ENCODE measurements at places on chromosomes 12 and 14.

DNA sequence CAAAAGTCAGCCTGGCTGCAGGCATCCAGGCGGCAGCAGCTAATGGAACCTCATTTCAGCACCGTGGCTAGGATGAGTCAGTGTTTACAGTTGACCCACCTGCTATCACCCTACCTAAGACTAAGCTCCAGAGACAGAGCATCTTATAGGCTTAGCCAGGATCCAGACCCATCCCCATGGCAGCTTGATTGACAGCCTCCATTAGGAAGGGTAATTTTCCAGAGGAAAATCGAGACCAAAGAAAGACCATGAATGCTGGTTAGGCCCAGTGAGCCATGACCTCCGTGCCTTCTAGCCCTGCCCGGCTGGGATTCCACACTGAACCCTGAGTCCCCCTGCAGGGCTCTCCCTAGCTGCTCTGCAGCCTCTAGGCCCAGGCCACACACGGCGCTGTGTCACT is 38.7 kb downstream of the TUNAR start:
- DNase-seq, result no peak

DNA sequence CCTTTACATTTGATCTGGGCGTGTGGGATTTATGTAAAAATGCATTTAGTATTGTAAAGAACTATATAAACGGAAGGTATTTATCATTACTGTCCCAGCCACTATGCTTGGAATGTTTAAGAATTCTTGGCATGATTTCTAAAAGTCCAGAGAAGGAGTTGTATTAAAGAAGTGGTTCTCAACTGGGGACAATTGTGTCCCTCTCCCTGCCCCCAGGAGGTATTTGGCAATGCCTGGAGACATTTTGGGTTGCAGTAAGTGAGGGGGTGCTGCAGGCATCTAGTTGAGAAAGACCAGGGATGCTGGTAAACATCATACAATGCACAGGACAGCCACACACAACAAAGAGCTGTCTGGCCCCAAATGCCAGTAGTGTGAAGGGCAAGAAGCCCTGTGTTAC is 7.2 kb downstream of the SLC38A1 start:
- no peak for DNase-seq

GRCh38 chr14:99632410-99633035 is 12.4 kb upstream of the HHIPL1 start:
- no peak for DNase-seq

DNA sequence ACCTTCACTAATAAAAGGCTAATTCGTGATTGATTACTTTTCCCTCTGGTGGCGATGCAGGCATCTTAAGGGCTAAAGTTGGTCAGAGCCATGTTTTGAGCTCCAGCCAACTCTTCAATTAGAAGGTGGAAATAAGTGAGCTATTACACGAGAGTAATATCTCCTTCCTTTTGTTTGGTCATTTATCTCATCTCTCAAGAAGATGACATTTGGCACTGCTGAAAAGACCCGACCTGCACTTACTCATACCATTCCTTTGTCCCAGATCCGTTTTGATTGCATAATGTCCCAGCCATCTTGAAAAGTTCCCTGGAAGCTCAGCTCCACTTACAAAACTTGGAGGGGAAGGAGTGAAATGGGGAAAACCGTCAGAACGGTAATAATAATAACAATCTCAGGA is 316.2 kb downstream of the VRK1 start:
- no peak for DNase-seq

DNA sequence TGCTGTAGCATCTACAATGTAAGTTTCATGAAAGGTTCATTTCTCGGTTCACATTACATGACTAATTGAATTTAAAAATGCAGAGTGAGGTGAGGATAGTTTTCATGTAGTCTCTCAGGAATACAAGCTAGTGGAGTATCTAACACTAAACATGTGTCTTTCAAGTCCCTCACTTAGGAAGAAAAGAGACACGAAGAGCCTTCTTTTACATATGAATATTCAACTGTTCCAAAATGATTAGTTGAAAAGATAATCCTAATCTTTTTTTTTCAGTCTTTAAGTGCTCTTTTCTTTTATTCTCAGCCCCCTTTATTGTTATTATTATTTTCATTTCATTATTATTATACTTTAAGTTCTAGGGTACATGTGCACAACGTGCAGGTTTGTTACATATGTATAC is 10.8 kb downstream of the PRR4 start:
- DNase-seq, result no peak

GRCh38 chr14:51094282-51094821 is 553 bp downstream of the TRIM9 start:
- no peak for DNase-seq

GRCh38 chr14:65359503-65359902 is 53.0 kb upstream of the FUT8 start:
- no peak for DNase-seq

- no peak for DNase-seq
Measured at GRCh38 chr12:2118061-2118460, 65.3 kb downstream of the CACNA1C start.

DNA sequence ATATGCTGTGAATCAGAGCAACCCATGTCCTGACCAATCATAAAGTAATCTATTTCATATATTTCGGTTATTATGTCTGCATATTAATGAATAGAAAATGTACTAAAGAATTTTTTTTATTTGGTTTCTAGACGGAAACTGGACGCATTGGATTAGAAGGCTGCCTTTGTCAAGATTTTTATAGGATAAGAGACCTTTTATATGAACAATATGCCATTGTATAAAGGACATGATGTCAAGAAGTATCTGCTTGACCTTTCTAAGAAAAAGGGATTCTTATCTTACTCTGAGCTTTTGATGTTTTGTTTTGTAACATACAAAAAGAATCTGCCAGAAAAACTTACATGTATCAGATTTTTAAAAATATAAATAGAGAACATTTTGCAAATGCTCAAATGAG is 39.8 kb downstream of the CPSF2 start:
- no peak for DNase-seq

- no peak for DNase-seq
Measured at GRCh38 chr12:124847113-124848074, 16.3 kb downstream of the SCARB1 start.

DNA sequence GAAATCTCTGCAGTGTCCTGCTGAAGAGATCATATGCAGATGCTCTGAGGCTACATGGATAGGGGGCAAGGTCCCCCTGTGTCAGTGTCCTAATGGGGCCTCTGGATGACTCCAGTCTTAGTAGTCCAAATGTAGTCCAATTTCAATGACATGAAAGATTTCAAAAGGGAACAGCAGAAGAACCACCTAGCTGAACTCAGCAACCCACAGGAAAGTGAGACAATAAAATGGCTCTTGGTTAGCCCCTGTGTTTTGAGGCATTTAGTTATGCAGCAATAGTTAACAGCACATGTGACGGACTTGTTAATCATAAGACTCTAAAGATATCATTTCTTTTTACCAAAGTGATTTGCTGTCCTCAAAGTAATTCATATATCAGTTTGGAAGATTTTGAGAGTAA is 22.7 kb downstream of the CCDC198 start:
- no peak for DNase-seq

DNA sequence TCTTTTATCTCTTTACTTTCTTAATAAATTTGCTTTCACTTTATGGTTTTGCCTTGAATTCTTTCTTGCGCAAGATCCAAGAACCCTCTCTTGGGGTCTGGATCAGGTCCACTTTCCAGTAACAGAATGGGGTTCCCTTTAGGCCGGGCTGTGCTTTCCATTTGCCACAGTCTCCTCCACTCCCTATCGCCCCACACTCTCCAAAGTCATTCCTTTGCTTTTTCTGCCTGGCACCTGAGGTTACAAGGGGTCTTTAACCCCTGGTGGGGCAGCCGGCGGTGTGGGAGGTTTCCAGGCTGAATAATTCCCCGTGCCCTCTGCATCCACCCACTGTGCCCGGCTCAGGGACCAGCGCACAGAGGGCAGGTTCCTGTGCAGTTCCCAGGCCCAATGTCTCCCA is 42.9 kb upstream of the LHX5 start:
- no peak for DNase-seq

DNA sequence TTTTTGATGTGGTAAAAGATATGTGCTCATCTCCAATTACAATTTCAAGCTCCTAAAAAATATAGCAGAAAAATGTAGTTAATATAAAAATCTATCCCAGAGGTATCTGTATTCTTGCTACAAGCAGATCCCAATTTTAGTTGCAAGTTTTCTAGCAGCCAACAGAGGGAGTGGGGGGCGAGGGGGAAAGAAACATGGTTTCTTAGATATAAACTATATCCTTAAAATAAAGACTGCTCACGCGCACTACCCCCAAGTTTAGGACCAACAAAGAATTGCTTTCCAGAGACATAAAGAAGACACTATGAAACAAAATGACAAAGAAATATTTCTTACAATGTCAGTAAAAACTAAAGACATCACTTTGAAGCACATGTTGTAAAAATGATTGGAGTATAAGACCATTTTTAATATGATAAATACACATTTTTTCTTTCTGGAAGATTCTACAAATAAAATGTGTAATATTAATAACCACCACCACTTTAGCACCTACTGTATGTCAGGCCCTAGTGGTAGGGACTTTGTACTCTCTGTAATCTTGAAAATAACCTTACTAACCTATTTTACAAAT is 5.4 kb downstream of the MAGOHB start:
- peak; percentile 13 for DNase-seq

- no peak for DNase-seq
Measured at GRCh38 chr14:90715993-90716392, 100.2 kb downstream of the TTC7B start.

DNA sequence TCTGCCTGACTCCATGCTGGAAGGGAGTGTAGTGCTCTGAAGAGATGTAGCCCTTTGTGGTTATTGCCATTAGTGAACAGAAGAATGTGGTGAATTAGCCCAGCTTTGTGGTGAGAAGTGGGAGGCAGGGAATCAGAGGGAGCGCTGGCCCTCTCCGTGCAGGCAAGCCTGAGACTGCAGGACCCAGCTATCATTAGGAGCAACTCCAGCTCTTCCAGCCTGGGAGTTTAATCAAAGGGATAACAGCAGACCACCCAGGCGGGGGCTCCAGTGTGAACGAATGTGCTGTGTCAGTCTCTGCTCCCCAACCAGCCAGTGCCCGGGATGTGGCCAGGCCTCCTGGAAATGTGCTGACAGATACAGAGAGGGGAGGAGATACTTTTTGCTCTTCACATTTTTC is 142.7 kb downstream of the TTLL5 start:
- DNase-seq, result no peak

DNA sequence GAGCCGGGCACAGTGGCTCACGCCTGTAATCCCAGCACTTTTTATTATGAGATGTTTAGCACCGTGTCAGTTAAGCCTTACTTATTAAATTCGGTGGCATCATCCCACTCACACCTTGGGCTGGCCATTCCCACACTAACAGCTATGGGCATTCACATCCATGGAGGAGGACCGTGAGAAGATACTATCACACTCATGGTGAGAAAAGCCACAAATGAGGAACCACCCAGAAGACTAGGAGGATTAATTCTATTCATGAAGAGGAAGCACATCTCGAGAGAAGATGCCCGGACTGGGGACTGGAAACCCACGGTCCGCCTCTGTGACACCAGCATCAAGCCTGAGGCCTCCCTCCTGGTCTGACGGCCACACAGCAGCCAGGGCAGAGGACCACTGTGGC is 4.9 kb downstream of the CDC42BPB start:
- DNase-seq, result no peak

DNA sequence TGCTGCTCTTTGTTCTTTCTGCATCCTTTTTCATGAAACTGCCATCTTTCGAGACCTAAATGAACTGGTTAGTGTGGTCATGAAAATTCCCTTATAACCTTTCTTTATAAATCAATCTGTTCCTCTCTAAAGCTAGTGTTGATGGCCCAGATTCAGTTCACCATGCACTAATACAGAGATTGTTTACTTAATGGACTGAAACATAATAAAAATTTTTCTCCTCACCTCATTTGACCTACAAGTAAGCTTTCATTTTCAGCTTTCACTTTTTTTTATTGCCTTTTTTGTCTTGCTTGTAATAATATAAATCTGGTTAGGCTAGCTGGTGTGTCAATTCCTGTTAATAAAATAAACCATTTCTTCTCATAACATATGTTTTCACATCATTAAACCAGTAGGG is 183.8 kb downstream of the CCDC59 start:
- DNase-seq, result no peak

- no peak for DNase-seq
Measured at GRCh38 chr14:55586411-55586810, 6.4 kb downstream of the KTN1 start.

- DNase-seq, result peak; percentile 77
Measured at GRCh38 chr12:104357421-104357952, 53.9 kb downstream of the EID3 start.

DNA sequence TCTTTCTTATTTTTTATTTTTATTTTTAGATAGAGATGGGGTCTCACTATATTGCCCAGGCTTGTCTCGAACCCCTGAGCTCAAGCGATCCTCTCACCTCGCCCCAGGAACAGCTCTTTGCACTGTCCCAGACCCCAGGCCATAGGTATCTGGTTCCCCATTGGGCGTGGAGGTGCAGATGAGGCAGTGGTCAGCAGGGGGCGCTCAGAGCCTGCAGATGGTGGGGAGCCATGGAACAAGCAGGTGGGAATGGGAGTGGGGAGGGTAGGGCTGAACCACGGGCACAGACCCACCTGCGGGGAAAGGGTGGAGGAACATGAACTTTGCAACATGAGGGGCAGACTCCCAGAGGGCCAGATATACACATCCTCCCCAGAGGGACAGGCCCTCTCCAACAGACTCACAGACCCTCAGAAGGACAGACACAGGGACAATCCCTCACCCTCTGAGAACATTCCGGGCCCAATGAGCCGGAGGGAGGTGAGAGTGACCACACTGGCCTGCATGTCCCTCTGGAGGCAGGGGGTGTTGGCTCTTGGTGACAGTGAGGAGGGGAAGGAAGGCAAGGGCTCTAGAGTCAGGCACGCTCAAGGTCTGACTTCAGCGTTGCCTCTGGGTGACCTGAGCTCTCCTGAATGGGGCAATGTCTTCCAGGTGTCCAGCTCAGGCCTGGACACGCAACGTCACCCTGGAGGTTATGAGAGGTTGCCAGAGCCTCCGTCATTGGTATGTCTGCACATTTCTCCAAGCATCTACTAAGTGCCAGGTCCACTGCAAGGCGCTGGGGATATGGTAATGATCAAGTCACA is 34.9 kb downstream of the KRT80 start:
- DNase-seq, result peak; percentile 34

DNA sequence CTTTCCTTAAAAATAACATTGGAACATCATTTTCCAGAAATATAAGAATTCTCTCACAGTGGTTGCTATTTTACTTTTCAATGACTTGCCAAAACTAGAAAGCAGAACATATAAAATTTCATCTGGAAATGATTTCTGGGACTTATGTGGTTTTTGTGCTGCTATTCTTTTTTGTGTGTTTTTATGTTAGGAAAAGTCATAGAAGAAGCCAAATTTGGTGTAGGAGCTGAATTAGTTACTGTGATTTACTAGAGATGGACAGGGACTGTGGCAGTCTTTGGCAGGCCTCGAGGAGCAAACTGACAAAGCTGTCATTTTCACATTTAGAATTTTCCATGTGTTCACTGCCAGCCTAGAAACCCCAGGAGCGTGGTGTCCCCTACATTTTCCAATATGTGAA is 38.3 kb upstream of the LDHB start:
- DNase-seq, result no peak

- no peak for DNase-seq
Measured at GRCh38 chr14:82067221-82067875, 533.7 kb upstream of the SEL1L start.
